Activated gamma-delta T cell treated with Interleukin-2 at 50 U/mL for 16 hours (primary cell): ENCODE measurements at places on chromosomes 4 and X.

DNA sequence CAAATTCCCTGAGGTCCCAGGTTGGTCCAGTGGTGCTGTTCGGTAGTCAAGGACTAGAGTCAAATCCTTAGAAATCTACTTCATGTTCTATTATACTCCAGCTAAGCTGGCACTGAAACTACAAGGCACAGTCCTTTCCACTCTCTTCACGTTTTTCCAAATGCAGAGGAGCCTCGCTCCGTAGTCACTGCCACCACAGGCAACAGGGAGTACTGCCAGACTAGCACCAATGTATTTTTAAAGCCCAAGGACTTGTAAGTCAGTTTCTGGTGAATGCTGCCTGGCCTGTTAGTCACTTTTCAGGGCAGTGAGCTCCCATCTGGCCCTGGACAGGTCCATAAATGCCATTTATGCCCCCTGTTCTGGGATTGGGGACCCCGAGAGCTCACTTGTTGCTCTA lies 323.5 kb downstream of the FAM47A start:
- no peak for DNase-seq

DNA sequence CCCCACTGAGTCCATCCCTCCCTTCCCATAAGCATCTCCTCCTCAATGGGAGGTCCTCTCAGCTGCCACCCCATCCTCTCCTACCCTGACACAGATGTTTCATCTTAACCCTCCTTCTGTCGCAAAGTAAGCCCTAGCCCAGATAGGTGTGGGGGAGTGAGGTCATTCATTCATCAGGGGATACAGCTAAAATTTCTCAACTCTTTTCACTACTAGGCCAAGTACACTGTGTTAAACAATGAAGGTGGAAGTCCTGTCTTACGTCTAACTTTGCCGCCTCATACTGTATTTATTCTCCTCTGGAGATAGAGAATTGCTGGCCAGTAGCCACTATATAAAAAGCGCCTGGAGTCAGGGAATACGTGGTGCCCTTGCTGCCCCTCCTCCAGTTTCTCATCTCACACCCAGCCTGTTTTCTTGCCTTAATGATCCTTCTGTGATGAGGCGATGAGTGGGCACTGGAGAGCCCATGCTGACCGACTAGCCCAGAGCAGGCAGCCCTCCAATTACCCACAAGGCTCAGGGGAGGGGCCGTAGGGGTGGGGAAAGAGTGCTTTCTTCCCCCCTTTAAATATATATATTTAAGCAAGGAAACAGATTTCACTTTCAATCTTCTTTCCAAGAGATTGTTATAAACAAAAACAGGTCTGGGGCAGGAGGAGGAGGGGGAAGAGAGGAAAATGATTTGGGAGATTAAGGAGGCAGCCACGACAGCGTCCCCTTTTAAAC lies 149.5 kb downstream of the PJA1 start:
- no peak for DNase-seq

GRCh38 chr4:149095001-149095400 lies 652.8 kb upstream of the NR3C2 start:
- no peak for DNase-seq

DNA sequence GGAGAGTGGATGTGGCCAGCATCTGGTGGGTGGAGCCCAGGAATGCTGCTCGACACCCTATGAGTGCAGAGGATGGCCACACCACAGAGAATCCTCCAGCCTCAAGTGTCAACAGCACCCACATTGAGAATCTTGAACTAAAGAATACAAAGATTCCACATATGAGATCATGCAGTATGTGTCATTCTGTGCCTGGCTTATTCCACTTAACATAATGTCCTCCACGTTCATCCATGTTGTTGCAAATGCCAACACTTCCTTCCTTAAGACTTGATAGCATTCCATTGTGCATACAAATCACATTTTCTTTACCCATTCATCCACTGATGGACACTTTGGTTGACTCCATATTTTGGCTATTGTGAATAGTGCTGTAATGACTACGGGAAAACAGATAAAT lies 145.8 kb downstream of the PRKX start:
- DNase-seq: no peak

GRCh38 chr4:169774466-169775445 lies 17.0 kb upstream of the HPF1 start:
- DNase-seq: peak; percentile 44

- DNase-seq: no peak
Measured at GRCh38 chr4:117996891-117997290, 37.4 kb upstream of the NDST3 start.

DNA sequence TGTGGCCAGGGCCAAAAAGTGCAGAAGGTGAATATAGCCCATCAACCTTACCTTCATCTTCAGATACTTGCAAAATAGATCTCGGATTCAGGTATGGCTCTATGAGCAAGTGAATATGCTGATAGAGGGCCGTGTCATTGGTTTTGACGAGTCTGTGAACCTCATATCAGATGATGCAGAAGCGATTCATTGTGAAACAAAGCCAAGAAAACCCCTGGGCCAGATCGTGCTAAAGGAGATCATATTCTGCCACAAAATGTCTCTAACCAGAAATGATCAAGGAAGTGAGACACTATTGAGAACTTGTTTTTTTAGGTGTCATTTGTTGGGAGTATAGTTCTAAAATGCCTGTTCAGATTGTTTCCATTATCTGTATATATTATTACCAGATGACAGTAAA lies 48.3 kb downstream of the PDK3 start:
- no peak for DNase-seq

DNA sequence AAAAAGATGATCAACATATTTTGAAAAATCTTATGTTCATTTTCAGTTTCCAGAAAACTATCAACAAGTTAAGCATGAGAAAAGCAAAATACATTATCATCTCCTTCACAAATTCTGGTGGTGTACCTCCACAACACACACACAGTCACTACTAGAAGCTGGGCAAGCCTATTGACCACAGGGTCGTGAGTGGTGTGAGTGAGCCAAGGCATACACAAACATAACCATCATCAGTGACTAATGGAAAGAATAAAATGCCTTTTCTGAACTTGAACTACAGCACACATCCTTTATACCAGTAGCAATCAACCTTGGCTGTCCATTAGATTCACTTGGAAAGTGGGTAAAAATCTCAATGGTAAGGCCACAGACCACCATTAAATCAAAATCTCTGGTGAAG lies 180.2 kb downstream of the FAM47B start:
- no peak for DNase-seq

DNA sequence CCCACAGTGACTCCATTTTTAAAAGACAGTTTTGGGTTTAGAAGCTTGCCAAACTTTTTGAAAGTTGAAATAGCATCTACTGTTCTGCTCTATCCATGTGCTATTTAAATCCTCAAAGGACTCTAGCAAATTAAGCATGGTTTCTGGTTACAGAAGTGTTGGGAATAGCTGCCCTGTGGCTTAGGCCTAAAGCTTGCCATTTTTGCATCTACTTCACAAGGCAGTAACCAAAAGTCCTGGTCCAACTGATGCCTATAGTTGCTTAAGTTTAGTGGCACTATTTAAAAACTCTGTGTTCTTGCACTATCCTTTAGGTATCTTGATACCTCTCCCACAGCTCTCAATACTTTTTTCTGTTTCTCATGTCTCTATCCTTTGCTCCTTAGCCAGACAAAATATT lies 251.0 kb upstream of the GPC4 start:
- DNase-seq: no peak

- DNase-seq: peak; percentile 22
Measured at GRCh38 chr4:15400981-15401671, 26.7 kb upstream of the C1QTNF7 start.

DNA sequence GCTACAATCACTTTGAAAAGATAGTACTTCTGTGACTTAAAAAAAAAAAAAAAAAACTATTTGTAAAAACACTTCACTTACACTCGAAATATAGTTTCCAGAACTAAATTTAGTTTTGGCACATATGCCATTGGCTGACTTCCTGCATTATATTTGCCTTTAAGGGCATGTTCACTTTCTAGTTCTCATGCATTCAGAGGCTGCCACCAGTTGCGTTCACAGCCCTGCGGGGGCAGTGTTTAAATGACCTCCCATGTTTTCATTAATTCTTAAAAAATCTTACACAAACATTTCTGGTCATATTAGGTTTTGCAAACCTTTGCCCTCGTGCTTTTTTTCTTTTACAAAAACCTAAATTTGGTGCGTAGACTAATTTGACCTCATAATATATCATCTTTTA lies 12.4 kb upstream of the ARHGAP6 start:
- no peak for DNase-seq

- no peak for DNase-seq
Measured at GRCh38 chr4:13484749-13485221, 645 bp upstream of the RAB28 start.

- DNase-seq: no peak
Measured at GRCh38 chrX:150406596-150406995, 43.5 kb downstream of the MAMLD1 start.

GRCh38 chr4:38462367-38463055 lies 201.5 kb upstream of the KLF3 start:
- DNase-seq: no peak

DNA sequence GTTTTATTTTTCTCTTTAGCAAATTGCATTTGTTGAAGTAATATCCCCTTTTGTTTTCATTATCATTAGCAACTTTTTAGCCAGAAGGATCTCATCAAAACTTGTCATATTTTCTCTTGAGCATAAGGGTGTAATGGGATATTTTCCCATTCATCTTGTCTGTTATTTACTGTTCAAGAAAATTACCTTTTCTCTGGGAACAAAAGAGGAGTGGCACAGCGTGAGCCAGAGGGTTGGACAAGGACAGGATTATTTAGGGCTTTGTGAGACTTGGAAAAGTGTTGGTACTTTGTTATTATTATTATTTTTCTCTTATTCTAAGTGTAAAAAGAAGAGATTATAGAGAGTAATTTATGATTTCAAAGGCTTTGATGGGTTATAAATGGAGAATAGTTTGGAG lies 135.9 kb downstream of the PRKX start:
- no peak for DNase-seq

DNA sequence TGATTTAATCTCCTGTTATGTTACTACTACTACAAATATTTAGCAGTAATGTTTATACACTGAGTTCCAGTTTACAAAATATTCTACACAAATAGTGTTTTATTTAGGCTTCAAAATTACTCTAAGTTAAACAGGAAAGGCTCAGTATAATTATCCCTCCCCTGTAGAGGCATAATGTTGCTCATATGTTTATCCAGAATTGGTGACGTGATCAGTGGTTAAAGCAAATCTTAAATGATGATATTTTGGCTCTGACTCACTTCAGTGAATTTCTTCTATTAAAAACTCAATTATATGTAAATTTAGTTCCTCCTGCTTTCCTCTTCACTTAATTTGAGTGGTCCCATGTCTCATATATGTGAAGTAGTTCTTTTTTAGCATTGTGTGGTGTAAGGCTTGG lies 438.5 kb downstream of the ADGRL3 start:
- no peak for DNase-seq

- no peak for DNase-seq
Measured at GRCh38 chr4:56680266-56680665, 830 bp downstream of the HOPX start.

- DNase-seq: no peak
Measured at GRCh38 chr4:48687313-48688051, 92.6 kb downstream of the FRYL start.

GRCh38 chr4:110292994-110293744 lies 94.8 kb upstream of the ELOVL6 start:
- no peak for DNase-seq

GRCh38 chr4:185190306-185190856 lies 13.4 kb downstream of the CFAP97 start:
- DNase-seq: no peak

GRCh38 chrX:151153667-151154066 lies 22.7 kb upstream of the GPR50 start:
- no peak for DNase-seq

DNA sequence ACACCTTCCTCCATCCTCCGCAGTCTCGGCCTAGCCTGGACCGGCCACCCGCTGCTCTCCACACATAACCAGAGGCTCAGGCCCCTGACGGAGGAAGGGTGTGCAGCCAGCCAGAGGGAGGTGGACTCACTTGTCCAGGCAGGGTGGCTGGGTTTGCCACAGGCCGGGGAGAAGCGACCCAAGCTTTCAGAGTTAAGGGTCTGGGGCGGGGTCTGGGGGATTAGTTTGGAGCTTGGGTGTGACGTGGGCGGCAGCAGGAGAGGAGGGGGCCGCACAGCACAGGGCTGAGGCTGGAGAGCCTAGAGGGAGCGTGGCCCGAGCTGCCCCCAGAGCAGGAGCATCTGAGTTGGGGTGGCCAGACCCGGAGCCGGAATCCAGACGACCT lies 22.4 kb upstream of the CPLX1 start:
- DNase-seq: no peak

DNA sequence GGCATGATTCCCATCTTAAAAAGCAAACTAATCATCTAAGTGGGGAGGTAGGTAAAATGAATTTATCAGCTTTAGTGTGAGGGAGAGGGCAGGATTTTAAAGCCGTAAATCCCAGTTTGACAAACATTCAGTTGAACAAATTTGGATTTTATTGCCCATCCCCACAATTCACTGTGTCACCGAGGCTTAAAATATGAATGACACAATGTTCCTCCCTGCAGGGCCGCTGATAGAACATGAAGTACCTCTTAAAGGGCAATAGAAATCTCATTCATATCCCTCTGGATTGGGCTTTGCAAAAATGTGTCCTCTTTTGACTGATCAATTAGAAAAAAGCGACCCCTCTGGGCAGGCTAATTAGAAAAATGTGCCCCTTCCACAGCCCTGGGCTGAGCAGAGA lies 45.5 kb upstream of the SMAD1 start:
- no peak for DNase-seq

- DNase-seq: no peak
Measured at GRCh38 chr4:142353149-142353738, 492.9 kb downstream of the INPP4B start.

DNA sequence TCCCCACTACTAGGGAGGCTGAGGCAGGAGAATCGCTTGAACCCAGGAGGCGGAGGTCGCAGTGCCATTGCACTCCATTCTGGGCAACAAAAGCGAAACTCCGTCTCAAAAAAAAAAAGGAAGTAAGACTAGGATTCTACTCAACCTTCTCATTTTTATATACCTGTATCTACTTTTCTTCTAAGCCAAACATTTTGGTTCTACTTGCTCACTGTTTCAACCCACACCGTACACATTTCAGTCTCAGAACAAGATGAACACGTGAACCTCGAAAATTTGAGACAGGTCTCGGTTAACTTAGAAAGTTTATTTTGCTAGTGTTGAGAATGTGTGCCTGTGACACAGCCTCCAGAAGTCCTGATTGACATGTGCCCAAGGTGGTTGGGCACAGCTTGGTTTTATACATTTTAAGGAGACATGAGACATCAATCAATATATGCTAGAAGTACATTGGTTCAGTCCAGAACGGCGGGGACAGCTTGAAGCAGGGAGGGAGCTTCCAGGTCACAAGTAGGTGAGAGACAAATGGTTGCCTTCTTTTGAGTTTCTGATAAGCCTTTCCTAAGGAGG lies 3.7 kb downstream of the ADD1 start:
- DNase-seq: no peak

- DNase-seq: no peak
Measured at GRCh38 chr4:139764686-139765310, 99.2 kb downstream of the MGST2 start.
